Activated CD8-positive, alpha-beta memory T cell treated with anti-CD3 and anti-CD28 coated beads for 4 hours (primary cell): ENCODE measurements at places on chromosomes 11 and 22.
A peak's percentile ranks its signal among the peaks of the same experiment; 100 is the strongest.

GRCh38 chr11:70381872-70382861, 16.2 kb upstream of the CTTN start:
- no peak for DNase-seq

GRCh38 chr11:119875841-119876600, 147.0 kb upstream of the NECTIN1 start:
- DNase-seq: no peak

GRCh38 chr22:17781319-17782031, 7.2 kb upstream of the BID start:
- DNase-seq: peak; percentile 54

- DNase-seq: no peak
These were observed 1.0 kb upstream of the MUC5AC start for GRCh38 chr11:1156506-1157340.

DNA sequence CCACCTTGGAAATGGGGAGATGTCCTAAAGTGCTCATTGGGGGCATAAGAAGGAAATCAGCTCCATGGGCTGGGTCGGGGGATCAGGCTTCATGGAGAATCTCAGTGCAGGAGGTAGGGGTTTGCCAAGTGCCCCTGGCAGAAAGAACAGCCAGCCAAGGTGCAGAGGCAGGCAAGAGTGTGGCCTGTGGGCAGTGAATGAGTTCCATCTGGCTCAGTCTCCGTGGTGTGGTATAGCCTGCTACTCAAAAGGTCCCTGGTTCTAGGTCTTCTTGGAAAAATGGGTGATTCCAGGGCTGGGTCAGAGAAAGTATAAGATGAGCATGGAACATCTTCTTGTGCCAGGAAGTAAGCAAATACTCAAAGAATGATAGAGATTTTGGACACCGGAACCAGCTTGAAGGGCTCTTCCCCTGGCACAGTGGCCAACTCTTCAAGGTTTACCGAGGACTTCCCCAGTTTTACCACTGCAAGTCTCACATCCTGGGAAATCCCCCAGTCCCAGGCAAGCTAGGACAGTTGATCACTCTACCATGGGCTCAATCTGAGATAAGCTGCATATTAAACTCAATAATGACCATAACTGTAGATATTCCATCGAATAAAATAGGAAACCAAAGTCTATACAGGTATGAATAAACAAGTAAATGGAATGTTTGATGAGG, 10.6 kb upstream of the ARAP1 start:
- DNase-seq: no peak

- DNase-seq: no peak
These were observed 69.1 kb downstream of the C11orf87 start for GRCh38 chr11:109490953-109491635.

GRCh38 chr11:18063862-18064434, 17.9 kb upstream of the TPH1 start:
- DNase-seq: no peak
